Keratinocyte (primary cell): ENCODE measurements at places on chromosomes 11 and 22. TPM values are rescaled to one million over a fixed set of nuclear protein-coding genes. Genes with fewer than 3 reads are reported as not detected.

FOLR2 gene
- polyA plus RNA-seq: not detected in 3 replicates

LARGE2 gene
- polyA plus RNA-seq: 7.1 to 29.9 TPM (median 11.1 TPM) in 3 replicates

KRTAP5-2 gene
- polyA plus RNA-seq: not detected in 3 replicates

GAS2L1 gene
- 11.3 to 21.1 TPM (median 12.2 TPM) in 3 replicates for polyA plus RNA-seq

RASD2 gene
- 0.01 to 0.03 TPM in 2 of 3 replicates, not detected in the other for polyA plus RNA-seq

GRCh38 chr11:94525546-94526324 is 13.5 kb downstream of the C11orf97 start:
- no peaks in the 10 kb centered on the region for H3K36me3 ChIP-seq
- H3K4me3 ChIP-seq: no peak overlapping the region
- no peak for DNase-seq
- peaks cover 23% of the 10 kb centered on the region for H3K4me1 ChIP-seq
- H3K27me3 ChIP-seq: no peaks in the 10 kb centered on the region

DNA sequence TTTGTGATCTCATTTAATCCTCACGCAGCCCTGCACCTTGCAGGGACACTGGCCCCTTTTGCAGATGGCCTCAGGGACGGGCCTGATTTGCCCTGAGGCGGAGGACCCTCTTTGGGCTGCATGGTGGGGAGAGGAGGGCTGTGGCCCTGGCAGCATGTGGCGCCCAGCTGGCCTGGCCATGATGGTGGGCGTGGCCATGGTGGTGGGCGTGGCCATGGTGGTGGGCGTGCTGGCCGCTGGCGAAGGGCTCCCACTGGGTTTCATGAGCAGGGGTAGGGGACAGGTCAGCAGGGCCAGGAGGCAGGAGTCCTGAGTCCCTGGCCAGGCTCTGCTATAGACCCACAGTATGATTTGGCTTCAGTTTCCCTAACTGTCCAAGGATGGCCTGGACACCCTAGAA is 13.1 kb downstream of the WNT11 start:
- H3K4me3 ChIP-seq: no peak overlapping the region
- H3K4me1 ChIP-seq: no peaks in the 10 kb centered on the region
- H3K36me3 ChIP-seq: no peaks in the 10 kb centered on the region
- peaks cover 3% of the 10 kb centered on the region for H3K27me3 ChIP-seq
- H3K27ac ChIP-seq: no peak overlapping the region
- DNase-seq: no peak

DNA sequence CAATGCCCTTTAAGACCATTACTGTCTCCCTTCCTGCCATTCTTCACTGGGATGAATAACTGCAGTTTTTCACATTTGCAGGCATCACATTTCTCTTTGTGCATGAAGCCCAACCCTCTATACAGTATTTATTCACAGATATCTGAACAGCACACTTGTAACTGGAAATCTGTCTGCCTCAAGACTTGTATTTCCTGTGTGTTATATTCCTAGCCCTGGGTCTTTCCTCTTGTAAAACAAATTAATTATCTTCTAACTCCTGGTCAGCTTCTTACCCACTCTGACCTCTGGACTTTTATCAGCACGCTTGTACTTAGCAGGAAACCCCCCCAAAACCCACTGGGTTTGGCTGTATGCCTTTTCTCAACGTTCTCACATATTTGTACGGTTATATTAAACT is 2.0 kb downstream of the CSRP3 start:
- peaks cover 16% of the 10 kb centered on the region for H3K27me3 ChIP-seq
- peaks cover 6% of the 10 kb centered on the region for H3K4me1 ChIP-seq
- no peak for DNase-seq
- no peak overlapping the region for H3K27ac ChIP-seq
- H3K36me3 ChIP-seq: no peaks in the 10 kb centered on the region
- no peak overlapping the region for H3K4me3 ChIP-seq

DNA sequence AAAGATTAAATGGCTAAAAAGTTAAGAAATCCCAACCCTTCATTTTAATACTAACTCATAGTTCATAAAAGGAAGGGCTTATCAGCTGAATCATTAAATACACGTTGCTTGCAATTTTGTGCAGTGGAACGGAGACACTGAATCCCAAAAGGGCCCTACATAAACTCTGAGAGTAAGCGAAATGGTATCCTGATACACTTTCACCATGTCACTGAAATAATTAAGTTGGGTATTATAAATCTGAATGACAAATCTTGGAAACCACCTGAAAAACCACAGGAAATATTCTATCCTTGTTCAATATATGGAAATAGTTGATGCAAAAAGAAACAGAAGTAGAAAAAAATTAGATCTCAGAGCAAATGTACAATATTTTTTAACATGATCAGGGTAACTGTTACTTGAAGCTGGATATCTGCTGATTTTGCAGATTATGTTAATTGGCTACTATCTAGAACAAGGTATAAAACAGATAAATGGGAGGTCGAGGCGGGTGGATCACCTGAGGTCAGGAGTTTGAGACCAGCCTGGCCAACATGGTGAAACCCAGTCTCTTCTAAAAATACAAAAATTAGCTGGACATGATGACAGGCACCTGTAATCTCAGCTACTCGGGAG is 55.1 kb downstream of the MAML2 start:
- no peaks in the 10 kb centered on the region for H3K4me1 ChIP-seq
- no peaks in the 10 kb centered on the region for H3K36me3 ChIP-seq
- no peak overlapping the region for H3K27ac ChIP-seq
- DNase-seq: no peak
- no peak overlapping the region for H3K4me3 ChIP-seq

DNA sequence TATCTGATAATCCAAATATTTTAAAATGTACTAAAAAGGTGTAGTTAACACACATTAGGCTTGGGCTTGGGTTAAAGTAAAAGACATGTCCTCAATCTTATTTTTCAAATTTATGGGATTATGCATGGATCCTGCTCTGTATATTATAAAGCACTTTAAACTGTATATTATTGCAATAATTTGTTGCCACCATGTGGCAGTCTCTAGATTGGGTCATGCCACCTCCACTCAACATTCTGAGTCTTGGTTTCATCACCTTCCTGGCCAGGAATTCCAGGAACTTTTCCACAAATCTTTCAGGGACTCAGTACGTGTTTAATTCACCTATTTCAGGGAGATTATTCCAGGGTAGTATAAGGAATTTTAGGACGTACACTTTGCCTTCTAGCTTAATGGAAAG is 695.5 kb downstream of the FAM181B start:
- H3K4me3 ChIP-seq: no peak overlapping the region
- DNase-seq: no peak
- H3K27me3 ChIP-seq: no peaks in the 10 kb centered on the region
- no peak overlapping the region for H3K27ac ChIP-seq
- no peaks in the 10 kb centered on the region for H3K36me3 ChIP-seq

- DNase-seq: no peak
- H3K4me3 ChIP-seq: no peak overlapping the region
- peaks cover 7% of the 10 kb centered on the region for H3K36me3 ChIP-seq
- no peaks in the 10 kb centered on the region for H3K4me1 ChIP-seq
- no peak overlapping the region for H3K27ac ChIP-seq
These were observed 177.8 kb upstream of the NARS2 start for GRCh38 chr11:78752494-78752893.

GRCh38 chr11:106281455-106282173 is 204.2 kb downstream of the AASDHPPT start:
- peak overlapping the region; percentile 64 for H3K27ac ChIP-seq
- H3K36me3 ChIP-seq: no peaks in the 10 kb centered on the region
- H3K4me3 ChIP-seq: no peak overlapping the region
- peaks cover 12% of the 10 kb centered on the region for H3K4me1 ChIP-seq

DNA sequence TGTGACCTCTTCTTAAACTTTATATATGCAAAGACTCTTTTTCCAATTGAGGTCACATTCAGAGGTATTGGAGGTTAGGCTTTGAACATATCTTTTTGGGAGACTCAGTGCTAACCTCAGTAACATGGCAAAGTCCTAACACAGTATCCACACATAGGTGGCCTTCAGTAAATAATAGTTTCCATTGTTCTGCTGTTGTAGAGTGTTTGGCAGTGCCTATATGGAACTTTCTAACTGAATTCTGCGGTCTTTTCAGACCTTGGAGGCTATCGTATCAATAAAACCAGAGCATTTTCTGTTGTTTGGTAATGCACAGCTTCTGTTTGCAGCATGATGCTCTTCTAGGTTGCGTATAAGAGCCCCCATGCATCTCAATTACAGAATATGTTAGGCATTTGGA is 47.0 kb downstream of the LDLRAD3 start:
- no peak for DNase-seq
- H3K4me3 ChIP-seq: no peak overlapping the region
- H3K27ac ChIP-seq: no peak overlapping the region
- H3K27me3 ChIP-seq: no peaks in the 10 kb centered on the region

DNA sequence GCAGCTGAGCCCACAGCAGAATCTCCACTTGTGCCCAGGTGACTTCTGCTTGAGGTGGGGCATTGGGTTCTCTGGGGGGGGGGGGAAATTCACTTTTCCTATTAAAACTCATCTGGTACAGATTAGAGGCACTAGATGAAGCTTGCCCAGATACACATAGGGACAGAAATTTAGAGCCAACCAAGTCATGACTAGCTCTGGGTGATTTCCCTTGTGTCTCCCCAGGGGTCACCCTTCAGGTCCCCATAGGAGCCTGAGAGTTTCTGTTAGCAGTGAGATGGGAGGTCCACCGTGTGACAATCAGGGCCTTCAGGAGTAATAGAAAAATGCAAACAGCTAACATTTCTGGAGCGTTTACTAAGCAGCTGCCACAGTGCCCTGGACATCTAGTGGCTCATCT is 77.0 kb downstream of the NAT10 start:
- no peak overlapping the region for H3K4me3 ChIP-seq
- no peaks in the 10 kb centered on the region for H3K27me3 ChIP-seq
- no peaks in the 10 kb centered on the region for H3K36me3 ChIP-seq
- DNase-seq: no peak
- peaks cover 12% of the 10 kb centered on the region for H3K4me1 ChIP-seq
- no peak overlapping the region for H3K27ac ChIP-seq

DNA sequence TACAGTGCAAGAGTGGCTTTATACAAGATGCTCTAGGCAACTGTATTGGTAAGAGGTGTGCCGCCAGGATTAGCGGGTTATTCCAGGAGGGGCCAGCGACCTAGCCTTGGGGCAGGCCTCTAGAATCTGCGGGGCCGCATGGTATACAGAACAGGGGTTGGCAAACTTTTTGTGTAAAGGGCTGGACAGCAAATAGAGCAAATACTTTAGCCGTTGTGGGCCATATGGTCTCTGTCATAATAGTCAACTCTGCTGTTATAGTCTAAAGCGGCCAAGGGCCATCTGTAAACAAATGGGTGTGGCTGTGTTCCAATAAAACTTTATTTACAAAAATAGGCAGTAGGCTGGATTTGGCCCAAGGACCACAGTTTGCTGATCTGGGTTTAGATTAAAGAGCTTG is 32.6 kb downstream of the FBLN1 start:
- no peaks in the 10 kb centered on the region for H3K36me3 ChIP-seq
- H3K4me1 ChIP-seq: peaks cover 51% of the 10 kb centered on the region
- H3K27ac ChIP-seq: no peak overlapping the region
- no peak overlapping the region for H3K4me3 ChIP-seq
- H3K27me3 ChIP-seq: no peaks in the 10 kb centered on the region
- no peak for DNase-seq

DNA sequence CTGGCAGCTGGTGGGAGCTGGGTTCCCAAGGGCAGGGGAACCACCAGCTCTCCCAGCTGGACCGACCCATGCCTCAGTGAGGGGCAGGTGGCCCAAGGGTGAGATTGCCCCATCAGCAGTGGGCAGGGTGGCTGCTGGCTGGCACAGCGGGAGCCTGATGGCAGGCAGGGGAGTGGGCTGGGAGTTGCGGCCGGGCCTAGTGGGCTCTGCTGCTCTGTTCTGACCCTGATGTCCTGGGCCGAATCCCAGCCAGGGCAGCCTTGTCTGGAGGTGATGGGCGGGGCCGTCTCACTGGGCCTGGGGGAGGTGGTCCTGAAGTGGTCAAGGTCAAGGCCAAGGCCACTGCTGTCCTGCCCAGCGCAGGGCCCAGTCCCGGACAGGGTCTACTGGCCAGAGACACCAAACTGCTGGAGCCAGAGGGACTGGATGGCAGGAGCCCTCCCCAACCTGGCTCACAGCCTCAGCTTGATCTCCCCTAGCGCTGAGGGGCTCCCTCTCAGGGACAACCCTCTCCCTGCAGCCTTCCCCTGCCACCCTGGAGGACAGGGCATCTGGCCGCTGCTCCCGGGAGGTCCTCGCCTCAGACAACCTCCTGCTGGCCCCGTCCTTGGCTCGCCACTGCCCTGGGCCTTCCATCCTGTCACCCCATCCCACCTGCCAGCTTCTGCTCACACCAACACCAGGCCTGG is 26.5 kb upstream of the PPARA start:
- H3K4me3 ChIP-seq: no peak overlapping the region
- no peak for DNase-seq
- H3K36me3 ChIP-seq: no peaks in the 10 kb centered on the region
- H3K4me1 ChIP-seq: no peaks in the 10 kb centered on the region
- no peaks in the 10 kb centered on the region for H3K27me3 ChIP-seq

GRCh38 chr11:79227767-79228755 is 212.8 kb downstream of the TENM4 start:
- no peak overlapping the region for H3K4me3 ChIP-seq
- no peaks in the 10 kb centered on the region for H3K27me3 ChIP-seq
- no peak for DNase-seq

GRCh38 chr11:78373689-78374088 is 43.9 kb downstream of the GAB2 start:
- H3K27me3 ChIP-seq: no peaks in the 10 kb centered on the region
- no peaks in the 10 kb centered on the region for H3K4me1 ChIP-seq
- DNase-seq: no peak
- H3K27ac ChIP-seq: no peak overlapping the region
- H3K4me3 ChIP-seq: no peak overlapping the region
